Cortex of kidney (tissue), 1 donor: ENCODE measurements at places on chromosomes 2 and 18.

GRCh38 chr2:212904646-212905045 lies 246.8 kb downstream of the IKZF2 start:
- DNase-seq, result no peak

DNA sequence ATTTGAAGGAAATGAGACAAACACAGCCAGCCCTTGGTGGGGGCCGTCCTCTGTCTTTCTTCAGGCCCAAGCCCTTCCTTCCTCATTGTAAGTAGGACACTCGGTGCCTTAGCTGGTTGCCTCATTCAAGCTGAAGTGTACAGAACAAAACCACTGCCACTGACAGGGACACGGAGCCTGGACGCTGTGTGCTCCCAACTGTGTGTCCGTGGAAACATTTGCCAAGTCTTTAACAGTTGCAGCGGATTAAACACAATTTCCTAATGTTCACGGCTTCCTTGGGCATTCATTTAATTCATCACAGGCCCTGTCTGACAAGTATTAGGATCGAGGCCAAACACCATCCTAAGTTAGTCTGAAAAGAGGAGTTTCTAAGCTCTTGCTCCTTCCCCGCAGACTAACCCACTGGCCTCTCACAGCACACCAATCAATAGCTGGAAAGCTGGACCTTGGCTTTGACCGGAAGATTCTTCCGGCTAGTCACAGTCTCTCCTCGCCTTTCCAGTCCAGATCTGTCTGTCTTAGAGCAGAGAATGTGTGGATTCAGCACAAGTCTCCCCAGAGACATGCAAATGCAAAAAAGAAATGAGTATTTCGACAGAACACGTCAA lies 68.7 kb upstream of the ACSL3 start:
- DNase-seq, result no peak

DNA sequence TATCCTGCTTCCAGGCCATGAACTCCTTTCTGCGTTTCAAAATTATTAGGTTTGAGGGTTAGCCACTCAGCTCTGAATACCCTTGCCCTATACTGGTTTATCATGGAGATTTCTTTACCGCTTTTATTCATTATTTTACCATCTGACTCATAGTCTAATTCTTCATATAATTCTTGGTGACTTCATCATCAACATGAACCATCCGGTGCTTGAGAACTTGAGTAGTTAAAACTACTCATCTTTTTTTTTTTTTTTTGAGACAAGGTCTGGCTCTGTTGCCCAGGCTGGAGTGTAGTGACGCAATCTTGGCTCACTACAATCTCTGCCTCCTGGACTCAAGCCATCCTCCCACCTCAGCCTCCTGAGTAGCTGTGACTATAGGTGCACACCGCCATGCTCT lies 94.2 kb upstream of the LHCGR start:
- DNase-seq, result no peak

DNA sequence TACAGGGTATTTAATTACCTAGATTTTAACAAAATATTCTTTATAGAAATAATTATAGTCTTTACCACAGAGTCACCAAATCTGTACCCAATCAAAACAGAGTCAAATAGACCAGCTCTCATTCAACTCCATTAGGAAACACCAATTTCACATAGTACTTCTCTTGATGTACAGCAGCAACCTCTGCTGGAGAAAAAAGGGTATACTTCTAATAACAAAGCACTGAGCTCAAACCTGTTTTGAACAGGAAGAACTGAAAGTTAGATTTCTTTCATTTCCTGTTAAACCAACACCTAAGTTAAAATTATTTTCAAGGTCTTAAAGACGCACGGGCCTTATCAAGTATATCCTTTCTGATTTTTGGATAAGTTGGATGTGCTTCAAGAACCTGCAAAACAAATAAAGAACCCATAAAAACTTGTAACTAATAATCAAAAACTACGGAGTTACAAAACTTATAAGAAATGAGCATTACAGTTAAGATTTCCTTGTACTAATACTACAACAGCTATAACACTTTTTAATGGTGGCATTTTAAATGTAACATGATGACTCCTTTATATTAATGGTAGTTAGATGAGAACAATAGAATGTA lies 79.0 kb downstream of the TTC21B start:
- no peak for DNase-seq

DNA sequence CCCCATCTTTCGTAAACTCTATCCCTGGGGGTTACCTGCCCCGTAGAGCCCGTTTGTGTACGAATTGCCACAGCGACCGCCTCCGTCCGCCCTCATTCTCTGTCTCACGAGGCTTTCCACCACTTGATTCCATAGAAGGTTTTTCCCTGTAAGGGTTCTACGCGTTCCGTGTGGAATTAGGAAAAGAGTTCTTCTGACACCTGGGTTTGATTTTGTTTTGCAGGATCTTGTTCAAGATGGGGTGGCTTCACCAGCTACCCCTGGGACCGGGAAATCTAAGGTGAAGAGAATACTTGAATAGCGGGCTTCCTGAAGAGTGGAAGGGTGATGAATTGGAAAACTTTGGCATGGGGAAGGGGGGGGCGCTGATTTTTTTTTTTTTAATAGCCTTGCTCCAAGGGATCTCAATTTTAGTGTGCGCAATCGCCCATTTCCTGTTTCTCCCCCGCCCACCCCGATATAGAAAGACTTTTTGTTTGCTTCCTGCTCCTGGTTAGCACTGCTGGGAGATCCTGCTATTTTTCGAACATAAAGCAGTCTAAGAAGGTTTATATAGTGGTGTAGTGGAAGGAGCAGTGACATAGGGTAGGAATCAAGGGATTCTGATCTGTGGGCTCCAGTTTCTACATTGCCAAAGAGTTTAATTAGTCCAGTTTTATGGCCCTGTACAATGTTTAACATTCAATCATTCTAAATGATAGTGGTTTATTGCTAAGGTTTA lies 564 bp downstream of the GCC2 start:
- no peak for DNase-seq

GRCh38 chr2:184372484-184372883 lies 225.8 kb upstream of the ZNF804A start:
- DNase-seq, result no peak

- no peak for DNase-seq
Observed at GRCh38 chr18:70523035-70523791, 234.4 kb downstream of the SOCS6 start.

DNA sequence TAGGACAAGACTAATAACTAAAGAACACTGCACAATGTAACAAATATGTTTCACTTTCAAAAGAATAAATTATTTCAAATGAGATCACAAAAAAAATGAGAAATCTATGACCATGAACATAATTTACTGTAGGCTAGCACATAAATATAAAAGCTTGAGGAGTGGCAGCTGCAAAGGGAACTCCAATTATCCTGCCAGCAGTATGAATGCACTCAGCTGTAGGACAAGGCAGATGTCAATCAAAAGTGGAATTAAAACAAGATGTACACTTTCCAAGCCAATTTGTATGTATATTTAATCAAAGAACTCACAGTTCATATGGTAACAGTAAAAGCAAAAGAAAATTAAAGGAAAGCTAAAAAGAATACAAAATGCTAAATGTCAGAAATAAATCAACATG lies 76.6 kb upstream of the NCKAP5 start:
- DNase-seq, result no peak

- DNase-seq, result no peak
Observed at GRCh38 chr2:236120829-236121228, 47.4 kb downstream of the GBX2 start.

GRCh38 chr18:75209951-75210258 lies 692 bp upstream of the TSHZ1 start:
- no peak for DNase-seq

- DNase-seq, result no peak
Observed at GRCh38 chr2:37549598-37549997, 121.8 kb downstream of the CDC42EP3 start.

GRCh38 chr2:134283661-134284060 lies 29.8 kb downstream of the MGAT5 start:
- no peak for DNase-seq

GRCh38 chr2:231287696-231288095 lies 89.3 kb downstream of the ARMC9 start:
- no peak for DNase-seq

DNA sequence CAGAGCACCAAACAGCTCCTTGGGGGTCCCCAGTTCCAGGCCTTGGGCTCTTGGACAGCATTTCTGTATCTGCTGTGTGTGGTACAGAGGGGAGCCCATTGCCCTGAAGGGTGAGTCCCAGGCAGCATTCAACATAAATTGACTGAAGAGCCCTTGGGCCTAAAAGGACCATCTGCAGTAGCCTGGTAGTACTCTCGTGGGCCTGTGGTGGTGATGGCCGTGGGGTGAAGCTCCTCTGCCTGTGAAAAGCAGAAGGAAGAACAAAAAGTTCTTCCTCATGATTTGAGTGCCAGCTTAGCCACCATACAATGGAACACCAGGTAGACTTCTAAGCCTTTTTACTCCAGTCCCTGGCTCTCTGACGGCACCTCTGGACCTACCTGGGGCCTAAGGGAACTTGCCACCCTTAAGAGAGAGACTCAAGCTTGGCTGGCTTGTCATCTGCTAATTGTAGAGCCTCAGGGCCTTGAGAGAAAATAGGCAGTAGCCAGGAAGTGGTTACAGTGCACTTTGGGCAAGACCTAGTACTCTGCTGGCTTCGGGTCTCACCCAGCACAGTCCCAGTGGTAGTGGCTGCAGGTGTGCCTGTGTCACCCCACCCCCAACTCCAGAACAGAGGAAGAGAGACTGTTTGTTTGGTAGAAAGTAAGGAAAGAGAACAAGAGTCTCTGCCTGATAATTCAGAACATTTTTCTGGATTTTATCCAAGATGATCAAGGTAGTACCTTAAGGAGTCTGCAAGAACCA lies 84.6 kb upstream of the CERS6 start:
- DNase-seq, result no peak

GRCh38 chr2:100291152-100291970 lies 30.9 kb downstream of the LONRF2 start:
- no peak for DNase-seq

GRCh38 chr18:59383851-59384250 lies 24.8 kb upstream of the LMAN1 start:
- no peak for DNase-seq

DNA sequence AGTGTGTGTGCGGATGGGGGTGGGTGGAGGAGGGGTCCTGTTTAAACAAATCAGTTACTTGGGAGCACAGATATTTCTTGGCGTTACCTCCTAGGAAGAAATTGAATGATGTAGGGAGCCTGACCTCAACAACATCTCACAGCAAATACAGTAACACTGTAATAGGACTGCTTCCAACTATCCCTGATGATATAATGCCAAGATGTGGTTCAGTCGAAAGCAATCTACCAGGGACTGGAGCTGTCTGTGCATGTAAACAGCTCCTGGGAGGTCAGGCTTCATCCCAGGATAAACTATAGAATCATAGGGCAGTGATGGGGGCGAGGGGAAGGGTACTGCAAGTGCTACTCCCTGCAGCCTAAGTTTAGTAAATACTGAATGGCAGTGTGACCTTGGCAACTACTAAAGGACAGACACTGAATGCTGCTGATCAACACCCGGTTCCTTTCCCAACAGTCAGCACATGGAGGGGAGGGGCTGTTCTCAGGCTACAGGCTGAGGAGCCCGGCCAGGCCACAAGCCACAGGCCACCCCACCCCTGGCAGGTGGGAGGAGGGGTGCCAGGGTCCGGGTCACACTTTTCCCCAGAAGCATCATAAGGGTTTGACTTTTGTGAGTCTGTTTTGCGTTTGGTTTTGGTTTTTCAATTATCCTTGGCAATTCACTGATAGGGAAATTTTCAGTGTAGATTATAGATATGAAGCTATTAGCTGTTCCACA lies 85.3 kb upstream of the ZNF397 start:
- no peak for DNase-seq

DNA sequence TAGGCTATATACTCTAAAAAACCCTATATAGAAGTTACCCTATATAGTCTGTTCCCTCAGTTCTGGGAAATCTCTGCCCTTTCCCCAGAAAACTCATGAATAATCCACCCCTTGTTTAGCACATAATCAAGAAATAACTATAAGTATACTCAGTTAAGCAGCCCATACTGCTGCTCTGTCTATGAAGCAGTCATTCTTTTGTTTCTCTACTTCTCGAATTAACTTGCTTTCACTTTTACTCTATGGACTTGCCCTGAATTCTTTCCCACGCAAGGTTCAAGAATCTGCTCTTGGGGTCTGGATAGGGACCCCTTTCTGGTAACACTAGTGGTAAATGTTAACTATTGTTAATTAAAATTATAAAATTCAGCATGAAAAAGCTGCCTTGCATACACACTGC lies 17.4 kb upstream of the AP1S3 start:
- DNase-seq, result no peak

DNA sequence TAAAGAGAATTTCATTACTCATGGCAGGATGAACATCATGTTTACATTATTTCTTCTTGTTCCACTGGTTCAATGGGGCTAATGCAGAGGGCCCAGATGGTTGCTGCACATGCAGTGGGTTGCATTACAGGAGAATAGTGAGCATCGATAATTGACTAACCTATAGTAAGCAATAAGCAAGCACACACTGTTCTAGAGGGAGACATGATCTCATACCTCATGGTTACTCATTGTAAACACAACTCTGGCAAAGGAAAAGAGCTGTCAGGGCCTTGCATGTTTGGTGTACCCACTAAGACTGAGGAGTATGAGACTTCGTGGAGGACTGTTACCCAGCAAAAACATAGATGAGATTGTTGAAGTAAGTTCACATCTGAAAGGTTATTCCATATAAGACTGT lies 885.6 kb upstream of the VRK2 start:
- no peak for DNase-seq

- DNase-seq, result no peak
Observed at GRCh38 chr2:3780477-3781402, 77.4 kb downstream of the DCDC2C start.

GRCh38 chr18:49898421-49898820 lies 85.1 kb upstream of the ACAA2 start:
- no peak for DNase-seq

DNA sequence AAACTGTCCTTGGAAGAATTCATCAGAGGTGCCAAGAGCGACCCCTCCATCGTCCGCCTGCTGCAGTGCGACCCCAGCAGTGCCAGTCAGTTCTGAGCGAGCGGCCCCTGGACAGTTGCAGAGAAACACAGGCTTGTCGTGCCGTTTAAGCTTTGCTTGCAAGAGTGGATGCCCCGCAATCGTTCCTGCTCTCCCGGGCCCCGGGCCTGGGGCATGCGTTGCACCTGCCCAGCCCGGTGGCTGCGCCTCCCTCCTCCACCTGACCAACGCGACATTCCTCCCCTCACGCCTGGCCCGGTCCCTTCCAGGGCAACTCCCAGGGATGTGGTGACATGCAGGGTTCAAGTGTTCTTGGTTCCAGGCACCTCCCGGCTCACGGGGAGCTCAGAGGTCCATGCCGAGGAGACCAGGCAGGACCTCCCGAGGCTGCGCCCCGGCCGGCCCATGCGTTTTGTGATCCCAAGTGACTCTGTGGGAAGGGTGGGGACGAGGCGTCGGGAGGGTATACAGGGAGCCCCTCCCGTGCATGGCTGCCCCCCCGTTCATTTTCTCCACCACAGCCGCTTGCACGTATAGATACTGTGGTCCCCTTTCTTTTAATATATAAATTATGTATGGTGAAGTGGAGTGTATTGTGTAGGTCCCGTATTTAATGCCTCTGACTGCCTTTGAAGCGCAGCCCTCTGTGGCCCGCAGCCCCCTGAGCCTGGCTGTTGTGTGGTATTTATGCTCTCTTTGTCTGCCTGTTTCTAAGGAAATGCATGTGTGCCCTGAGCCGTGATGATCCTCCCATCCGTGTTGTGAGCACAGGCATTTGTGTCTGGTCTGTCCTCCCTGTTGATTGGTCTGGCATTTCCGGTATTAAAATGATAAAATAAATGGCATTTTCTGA lies 21.2 kb downstream of the ODC1 start:
- DNase-seq, result no peak

- DNase-seq, result no peak
Observed at GRCh38 chr2:212494418-212495020, 44.1 kb downstream of the ERBB4 start.

- DNase-seq, result no peak
Observed at GRCh38 chr2:150090031-150090430, 397.4 kb downstream of the RND3 start.

- DNase-seq, result no peak
Observed at GRCh38 chr2:99555404-99555803, 65.6 kb upstream of the REV1 start.
